ENCODE measurements at places on chromosomes 3 and 15.

DNA sequence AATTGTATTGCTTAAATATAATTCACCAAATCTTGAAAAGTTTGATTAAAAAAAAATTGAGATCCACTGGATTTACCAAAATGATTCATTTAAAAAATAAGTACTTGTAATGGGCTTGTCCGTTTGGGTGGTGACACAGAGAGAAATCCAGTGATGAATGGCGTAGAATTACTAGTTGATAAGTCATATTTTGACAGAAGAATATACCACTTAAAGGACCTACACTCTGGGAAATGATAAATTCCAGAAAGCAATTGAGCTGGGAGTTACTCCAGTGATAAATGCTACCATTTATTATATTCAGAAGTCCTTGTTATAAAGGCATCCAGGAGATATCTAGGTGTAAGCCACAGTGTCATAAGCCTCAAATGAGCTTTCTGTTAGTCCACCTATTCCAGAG lies 141.8 kb upstream of the CFAP20DC start:
- no peak for DNase-seq

- no peak for DNase-seq
Observed at GRCh38 chr15:39285663-39286062, 295.2 kb upstream of the THBS1 start.

- no peak for DNase-seq
Observed at GRCh38 chr3:12986986-12987385, 86.2 kb downstream of the IQSEC1 start.

DNA sequence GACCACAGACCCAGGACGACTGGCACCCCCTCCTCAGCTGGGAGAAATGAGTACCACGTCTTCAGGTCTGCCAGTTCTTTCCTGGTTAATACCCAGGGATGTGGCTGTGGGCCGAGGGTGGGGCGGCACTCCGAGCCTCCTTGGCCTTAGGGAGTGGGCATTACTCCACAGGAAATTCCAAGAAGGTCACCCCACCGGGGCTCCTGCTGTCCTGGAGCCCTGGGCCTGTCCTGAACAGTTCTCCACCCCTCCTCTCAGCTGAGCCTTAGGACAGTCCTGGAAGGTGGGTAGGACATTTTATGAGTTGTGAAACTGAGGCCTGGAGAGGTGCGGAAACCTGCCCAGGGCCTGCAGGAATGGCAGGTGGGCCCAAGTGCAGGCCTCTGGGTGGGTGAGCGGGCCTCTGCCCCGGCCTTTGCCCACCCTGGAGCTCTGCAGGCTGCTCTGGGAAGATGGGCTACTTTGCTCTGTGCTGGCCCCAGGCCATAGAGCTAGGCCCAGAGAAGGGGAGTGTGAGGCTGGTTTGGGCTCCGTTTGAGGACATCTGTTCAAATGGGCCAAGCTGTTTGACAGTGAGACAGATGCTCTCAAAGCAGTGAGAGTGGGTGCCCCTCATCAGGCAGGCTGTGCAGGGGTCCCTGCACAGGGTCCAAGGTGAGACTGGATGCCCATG lies 103.1 kb downstream of the TMEM266 start:
- no peak for DNase-seq

- no peak for DNase-seq
Observed at GRCh38 chr3:127101411-127102187, 91.3 kb upstream of the PRR23E start.

GRCh38 chr3:122392868-122393844 lies 9.2 kb downstream of the FAM162A start:
- DNase-seq = no peak

- DNase-seq = no peak
Observed at GRCh38 chr3:29537889-29538609, 257.2 kb downstream of the RBMS3 start.

GRCh38 chr3:18670759-18671158 lies 245.6 kb upstream of the SATB1 start:
- DNase-seq = no peak

- DNase-seq = no peak
Observed at GRCh38 chr3:194327218-194328052, 23.7 kb downstream of the CPN2 start.

DNA sequence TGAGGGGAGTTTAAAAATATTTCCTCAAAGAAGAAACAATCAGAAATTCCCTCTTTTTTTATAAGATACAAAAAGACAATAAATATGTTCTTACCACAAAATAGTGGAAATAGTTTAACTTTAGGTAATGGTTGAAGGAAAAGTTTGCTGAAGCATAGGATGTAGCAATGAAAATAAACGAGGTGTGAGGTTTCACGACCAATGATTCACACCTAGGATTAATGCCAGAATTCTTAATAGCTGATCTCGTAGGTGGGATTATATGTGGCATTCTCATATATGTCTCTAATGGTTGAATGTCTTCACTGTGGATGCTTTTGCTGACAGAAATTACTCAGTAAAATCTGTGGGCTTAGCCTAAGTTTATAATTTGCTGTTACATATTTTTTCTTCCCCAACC lies 467.7 kb downstream of the FGF12 start:
- DNase-seq = no peak

DNA sequence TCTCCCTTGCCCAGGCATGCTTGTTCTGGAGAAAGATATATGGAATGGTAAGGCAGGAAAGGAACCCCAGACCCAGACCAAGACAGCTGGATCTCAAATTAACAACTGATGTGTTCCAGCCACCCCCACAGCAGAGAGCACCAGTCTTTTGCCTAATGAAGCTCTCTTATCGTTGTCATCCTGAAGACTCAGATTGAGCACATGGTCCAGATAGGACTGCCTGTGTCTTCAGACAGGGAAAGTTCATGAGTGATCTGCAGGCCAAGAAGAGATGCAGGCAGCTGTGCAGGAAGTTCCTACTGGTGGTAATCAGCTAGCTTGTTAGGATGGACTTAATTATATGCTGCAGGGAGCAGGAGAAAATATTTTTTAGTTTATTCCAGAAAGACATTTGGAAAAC lies 53.3 kb downstream of the PPP2R3A start:
- no peak for DNase-seq

- DNase-seq = no peak
Observed at GRCh38 chr3:127374086-127375010, 86.5 kb upstream of the PRR20G start.

- no peak for DNase-seq
Observed at GRCh38 chr3:139935016-139935865, at the start of gene CLSTN2. TSS of gene CLSTN2 (plus strand) at chr3:139935185.

DNA sequence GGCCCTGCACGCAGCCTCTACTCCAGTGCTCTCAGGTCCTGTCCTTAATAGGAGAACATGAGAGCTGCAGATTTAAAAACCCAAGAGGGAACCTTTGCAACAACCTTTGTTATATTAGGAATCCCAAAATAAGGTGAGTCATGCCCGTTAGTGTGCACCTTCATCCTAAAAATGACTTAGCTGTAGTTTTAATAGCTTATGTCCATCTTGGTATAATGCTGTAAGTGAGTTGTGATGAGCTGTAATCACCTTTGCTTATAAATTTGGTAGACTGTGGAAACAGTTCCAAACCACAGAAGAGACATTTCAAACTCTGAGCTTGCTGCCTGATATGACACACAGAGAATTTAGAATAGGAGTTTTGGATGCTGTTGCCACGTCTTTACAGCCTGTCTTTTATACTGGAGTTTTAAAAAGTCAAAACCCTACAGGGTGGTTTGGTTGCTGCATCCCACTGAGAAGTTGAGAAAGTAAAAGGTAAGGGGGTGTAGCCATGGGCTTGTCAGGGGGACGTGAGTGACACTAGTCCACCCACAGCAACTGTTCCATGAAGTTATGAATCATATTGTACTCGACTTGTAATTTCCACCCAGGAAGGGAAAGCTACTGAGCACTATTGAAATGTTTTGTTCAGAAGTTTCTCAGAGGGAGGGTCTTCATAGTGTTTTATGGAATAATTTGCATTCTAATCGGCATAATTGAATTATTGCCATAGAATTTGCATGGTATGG lies 27.4 kb upstream of the CD47 start:
- DNase-seq = no peak

DNA sequence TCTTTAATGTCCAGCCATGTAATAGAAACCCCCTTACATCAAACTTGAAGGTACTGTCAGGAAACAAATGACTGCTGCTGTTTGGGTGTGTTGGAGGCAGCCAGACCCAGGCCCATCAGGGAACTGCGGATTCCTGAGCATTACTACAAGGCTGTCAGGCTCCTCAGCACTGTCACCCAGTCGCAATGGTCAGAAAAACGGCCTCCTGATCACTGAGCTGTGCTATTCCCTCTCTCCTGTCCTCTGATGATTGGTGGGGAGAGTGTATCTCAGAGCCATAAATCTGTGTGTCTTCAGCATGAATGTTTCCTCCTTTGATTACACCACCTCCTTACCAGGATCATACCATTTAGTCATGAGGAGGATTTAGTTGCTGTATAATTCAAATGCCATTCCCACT lies 135.2 kb upstream of the GADL1 start:
- no peak for DNase-seq

DNA sequence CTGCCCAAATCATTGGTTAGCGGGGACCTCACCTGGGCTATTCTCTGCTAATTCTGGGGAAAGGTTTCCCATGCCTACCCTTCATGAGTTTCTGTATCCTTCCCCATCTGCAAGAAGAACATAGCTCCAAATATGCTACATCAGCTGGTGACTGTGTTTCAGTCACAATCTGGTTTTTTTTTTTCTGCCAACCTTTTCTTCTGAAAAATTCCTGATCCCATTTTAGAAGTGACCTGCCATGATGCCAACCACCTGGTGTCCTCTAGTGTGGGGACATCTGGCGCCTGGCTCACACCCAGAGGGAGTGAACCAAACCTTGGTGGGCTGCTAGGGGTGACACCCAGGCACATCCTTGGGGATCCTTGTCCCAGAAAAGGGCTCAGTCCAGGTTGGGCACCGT lies 76.1 kb downstream of the CHRD start:
- DNase-seq = no peak

Measured in stimulated activated CD8-positive, alpha-beta memory T cell treated with anti-CD3 and anti-CD28 coated beads, Interleukin-7, amount 100 ng/mL, for 24 hours (primary cell).